NCI-H2107 (cell line): ENCODE measurements at places on chromosomes 4 and X.

DNA sequence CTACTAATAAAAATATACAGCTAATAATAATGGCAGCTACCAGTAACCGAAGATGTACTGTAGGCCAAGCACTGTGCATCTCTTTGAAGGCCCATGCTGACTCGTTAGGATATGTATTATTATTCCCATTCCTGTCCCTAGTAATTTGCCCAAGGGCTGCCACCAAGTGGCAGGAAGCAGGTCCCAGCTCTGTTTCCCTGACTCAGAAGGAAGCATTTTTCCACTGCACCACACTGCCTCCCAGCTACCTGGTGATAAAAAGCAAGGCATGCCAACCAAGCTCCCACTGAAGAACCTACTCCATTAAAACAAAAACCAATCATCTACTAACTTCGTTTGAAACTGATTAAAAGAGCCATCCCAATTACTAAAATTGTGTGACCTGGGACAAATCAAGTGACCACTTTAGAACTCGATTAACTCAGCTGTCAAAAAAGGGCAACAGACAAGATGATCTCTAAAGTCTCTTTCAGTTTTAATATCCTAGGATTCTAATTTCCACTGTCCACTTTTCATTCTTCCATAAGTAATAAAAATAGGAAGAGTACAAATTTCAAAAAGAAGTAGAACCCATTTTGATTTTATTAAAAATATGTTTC, 24.3 kb upstream of the PGM2 start:
- peak; percentile 34 for DNase-seq

DNA sequence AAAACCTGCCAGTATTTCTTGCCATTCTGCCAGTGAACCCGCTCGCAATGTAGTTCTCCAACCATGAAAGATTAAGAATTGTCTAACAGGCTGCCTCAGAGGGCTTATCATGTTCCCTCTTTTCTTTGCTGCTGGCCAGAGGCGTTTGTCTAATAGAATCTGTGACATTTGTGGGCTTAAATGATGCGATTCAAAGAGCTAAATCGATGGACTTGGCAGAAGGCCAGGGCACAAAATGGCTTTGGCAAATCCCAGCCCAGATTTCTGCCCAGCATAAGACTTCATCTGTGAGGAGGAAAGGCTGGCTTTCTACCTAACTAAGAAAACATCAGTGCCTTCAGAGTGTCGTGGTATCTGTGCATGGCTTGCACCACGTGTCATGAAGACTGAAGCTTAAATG, 79.9 kb downstream of the TRPC5OS start:
- no peak for DNase-seq

GRCh38 chr4:110005461-110006056, 92.9 kb downstream of the EGF start:
- peak; percentile 10 for DNase-seq

GRCh38 chr4:59537246-59537886, 1662.8 kb upstream of the ADGRL3 start:
- no peak for DNase-seq

DNA sequence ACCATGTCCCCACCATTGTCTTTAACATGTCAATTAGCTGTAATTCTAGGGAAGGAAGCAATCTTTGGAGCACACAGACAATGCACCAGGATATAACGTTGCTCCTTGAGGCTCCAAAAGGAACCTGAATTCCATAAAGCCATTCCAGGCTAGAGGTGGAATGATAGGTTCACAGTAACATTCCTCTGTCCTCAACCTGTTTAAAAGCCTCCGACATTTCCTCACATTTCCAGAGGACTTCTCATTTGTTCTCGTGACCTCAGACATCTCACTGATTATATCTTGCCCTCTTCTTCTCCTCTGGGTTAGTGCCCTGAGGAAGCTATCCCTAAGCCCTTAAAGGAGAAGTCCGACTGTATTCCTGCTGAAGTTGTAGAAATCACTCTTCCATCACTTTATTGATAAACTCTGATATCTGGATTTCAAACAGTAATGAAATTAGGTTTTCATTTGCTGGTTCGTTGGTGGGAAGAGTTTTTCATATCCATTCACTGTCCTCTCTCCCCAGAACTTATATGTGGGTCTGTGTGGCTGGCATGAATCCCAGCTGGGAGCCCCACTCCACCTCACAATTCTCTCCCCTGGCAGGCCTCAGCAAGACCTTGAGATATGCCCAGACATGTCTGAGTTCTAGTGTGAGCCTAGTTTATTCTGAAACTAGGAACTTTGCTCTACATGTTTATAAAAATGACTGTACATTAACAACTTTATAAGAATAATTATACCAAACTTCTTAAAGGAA, 44.2 kb upstream of the PRSS12 start:
- no peak for DNase-seq

DNA sequence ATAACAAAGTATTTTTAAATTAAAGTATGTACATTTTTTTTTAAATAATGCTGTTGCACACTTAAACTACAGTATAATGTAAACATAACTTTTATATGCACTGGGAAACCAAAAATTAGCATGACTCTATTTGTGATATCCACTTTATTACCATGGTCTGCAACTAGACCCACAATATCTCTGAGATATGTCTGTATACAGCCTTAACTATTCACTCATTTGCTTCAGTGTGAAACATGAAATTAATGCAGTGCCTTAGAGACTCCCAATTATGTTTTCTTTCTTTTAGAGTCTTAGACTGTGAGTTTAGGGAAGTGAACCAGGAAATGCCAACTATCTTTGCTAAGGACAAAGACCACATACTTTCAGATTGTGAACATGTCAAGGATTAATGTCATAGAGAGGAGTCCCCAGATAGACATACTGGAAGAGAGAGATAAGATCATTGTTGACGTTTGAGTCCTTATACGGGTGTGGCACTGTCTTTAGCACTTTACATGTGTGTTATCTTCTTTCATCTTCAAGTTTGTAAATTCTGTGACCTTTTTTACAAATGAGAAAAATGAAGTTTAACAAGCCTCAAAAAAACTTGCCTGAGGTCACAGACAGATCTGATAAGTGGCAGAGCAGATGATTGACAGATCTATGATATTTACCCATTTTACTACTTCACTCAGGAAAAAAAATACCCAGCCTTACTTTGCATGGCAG, 23.2 kb downstream of the CXorf58 start:
- no peak for DNase-seq
